SK-N-MC (cell line): ENCODE measurements at places on chromosomes 16 and 17.
A peak's percentile ranks its signal among the peaks of the same experiment; 100 is the strongest.

GRCh38 chr16:14011846-14012245 is 59.3 kb upstream of the MRTFB start:
- no peak for DNase-seq

DNA sequence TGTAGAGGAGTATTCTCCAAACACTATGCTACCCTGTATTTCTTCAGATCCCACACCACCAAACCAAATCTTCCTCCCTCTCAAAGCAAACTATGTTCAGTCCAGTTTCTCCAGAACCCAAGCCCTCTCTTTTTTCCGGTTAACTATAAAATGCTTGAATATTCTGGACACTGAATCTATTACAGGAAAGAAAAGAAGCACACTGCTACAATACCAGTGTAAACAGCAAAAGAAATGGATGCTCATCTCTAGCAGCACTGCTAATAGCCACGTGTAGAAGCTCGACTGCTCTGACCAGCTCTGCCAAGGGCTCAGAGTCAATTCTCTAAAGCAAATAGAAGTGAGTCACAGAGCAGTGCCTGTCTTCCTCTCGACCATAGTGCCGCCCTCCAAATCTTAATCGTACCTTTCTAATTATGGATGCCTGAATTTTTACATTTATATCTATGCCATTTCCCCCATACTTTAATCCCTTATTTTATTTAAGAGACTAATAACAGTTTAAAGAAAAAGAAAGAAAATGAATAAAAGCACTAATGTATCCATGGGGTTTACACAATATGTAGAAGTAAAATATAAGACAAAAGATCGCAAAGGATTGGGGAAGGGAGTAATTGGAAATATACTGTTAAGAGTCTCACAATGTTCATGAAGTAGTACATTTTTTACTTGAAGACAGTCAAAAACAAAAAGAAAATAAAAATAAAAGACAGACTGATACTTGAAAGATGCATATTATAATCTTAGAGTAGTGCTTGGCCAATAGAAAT is 154.5 kb downstream of the PARN start:
- DNase-seq: no peak

- DNase-seq: no peak
These were observed 18.1 kb upstream of the MAF start for GRCh38 chr16:79618692-79619050.

DNA sequence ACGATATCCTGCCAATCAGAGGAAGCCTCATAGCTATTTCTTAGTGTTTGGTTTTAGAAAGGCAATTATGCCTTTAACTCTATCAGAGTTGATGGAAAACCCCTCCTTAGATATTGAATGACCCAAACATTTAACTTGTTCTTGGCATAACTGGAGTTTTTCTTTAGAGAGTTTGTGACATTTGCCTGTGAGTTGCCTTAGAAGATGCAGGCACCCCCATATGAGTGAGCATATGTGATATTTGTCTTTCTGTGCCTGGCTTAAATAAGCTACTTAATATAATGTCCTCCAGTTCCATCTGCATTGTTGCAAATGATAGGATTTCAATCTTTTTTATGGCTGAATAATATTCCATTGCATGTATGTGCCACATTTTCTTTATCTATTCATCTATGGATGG is 19.6 kb upstream of the B4GALNT2 start:
- DNase-seq: no peak

DNA sequence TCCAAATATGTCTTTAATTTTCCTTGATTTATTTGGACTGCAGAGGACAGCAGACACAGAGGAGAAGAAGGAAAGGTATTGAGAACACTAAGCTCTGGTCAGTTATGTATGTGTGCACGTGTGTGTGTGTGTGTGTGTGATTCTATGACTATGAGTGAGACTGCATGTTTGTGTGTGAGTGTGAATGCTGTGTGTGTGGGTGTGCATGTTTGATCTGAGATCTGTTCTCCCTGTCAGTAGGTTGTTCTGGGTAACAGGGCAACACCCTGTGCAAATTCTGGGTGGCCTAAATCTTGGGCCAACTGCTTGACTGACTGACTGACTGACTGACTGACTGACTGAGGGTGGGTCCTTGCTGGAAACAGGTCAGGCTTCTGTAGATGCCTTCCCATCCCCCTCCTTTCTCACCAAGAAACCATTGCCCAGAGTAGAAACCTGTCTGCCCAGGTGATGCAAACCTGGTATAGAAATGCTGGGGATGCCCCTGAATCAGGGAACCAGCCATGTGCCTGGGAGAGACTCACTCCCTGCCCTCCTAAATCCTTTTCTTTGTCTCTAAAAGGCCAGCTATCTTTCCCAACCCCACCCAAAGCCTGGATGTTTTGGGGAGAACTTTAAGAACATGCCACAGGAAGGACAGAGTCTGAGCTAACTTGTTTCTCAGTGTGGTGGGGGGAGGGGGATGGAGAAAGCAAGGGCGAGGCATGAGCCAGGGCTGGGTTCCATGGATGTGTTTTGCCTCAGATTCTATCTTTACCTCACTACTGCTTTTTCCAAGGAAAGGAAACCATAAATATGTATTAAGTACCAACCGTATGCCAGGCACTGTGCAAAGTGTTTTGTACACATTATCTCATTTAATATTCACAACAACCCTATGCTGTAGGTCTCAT is 4.5 kb upstream of the NR1D1 start:
- no peak for DNase-seq

GRCh38 chr17:41672153-41672552 is 16.5 kb upstream of the EIF1 start:
- DNase-seq: no peak

GRCh38 chr16:89646906-89647305 is 10.6 kb downstream of the CHMP1A start:
- DNase-seq: no peak

- DNase-seq: no peak
These were observed 6.0 kb upstream of the LPCAT2 start for GRCh38 chr16:55502801-55503366.

GRCh38 chr16:16890964-16891363 is 512.0 kb downstream of the NPIPA7 start:
- no peak for DNase-seq

- DNase-seq: no peak
These were observed 21.4 kb upstream of the CHMP6 start for GRCh38 chr17:80970044-80970761.

- no peak for DNase-seq
These were observed 15.6 kb downstream of the SLFN12 start for GRCh38 chr17:35416659-35417058.

DNA sequence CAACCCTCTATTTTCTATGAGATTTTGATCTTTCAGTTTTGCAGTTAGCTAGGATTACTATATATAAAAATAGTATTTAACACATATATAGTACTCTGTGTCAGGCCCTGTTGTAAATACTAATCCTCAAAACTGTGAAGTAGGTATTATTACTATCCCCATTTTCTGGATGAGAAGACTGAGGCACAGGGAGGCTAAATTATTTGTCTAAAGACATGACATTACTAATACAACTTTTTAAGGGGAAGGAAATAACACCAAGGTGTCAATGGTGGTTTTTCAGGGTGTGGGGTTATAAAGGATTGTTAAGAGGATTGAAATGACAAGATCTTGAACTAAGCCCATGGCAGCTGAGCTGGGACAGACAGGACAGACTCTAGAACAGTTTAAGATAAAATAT is 4.1 kb upstream of the WSB1 start:
- no peak for DNase-seq

- DNase-seq: no peak
These were observed 13.4 kb downstream of the UBALD1 start for GRCh38 chr16:4601036-4601863.

GRCh38 chr17:30477774-30478115 is 537 bp downstream of the GOSR1 start:
- DNase-seq: no peak

DNA sequence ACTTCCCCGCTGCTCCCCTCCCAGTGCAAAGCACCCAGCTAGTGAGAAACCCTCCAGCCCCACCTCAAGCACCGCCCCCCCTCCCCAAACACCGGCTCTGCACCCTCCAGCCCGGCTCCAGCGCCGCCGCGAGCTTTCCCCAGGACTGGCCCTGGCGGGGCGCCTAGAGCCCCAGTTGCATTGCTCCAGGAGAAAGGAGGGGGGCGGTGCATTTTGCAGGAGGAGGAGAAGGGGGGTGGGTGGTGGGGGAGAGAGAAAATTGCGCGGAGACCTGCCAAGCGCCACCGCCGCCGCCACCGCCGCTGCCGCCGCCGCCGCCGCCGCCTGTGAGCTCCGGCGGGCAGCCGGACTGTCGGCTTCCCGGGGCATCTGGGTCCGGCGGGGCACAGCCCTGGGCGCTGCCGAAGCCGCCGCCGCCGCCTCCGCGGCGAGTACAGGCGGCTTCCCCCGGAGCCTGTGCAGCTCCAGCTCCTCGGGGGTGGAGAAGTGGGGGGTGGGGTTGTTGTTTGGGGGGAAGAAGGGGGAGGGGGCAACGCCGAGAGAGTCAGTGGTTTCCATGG is 333 bp upstream of the NOG start:
- peak; percentile 51 for DNase-seq

- DNase-seq: no peak
These were observed 3.5 kb upstream of the SALL1 start for GRCh38 chr16:51154271-51155171.

DNA sequence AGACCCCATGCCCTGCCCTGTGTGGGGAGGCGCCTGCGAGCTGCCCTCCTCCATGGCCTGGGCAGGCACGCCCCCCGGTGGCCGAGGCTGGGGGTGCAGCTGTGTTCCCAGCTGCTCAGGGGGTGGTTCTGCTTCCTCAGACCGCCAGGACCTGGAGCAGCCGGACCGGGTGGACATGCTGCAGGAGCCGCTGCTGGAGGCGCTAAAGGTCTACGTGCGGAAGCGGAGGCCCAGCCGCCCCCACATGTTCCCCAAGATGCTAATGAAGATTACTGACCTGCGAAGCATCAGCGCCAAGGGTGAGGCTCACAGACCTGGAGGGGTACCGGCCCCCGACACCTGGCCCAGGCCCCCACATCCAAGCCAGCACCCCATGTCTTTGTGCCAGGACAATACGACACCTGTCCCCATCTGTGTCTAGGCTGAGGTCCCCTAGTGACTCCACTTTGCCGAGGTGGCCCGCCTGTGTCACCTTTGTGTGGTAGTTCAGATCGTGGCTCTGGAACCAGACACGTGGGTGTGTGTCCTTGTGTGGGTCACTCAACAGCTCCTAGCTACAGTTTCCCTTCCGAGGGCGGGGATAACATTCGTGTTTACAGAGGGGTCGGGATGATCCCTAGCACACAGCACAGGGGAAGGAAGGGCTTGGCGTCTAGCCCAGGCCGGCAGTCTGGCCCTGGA is 9.3 kb downstream of the GJD3 start:
- no peak for DNase-seq

- DNase-seq: no peak
These were observed 496.0 kb downstream of the MAF start for GRCh38 chr16:79104567-79104966.
